ENCODE measurements at places on chromosomes 7 and 10. TPM values are rescaled to one million over a fixed set of nuclear protein-coding genes. Genes with fewer than 3 reads are reported as not detected.

The STEAP2 gene
- 11.4 TPM for total RNA-seq

The ZNF485 gene
- 6.4 TPM for total RNA-seq

The CRYGN gene
- not detected for total RNA-seq

The CYP3A7 gene
- total RNA-seq, result not detected

The MKX gene
- not detected for total RNA-seq

The RPEL1 gene
- not detected for total RNA-seq

- no peak for DNase-seq
Measured at GRCh38 chr10:51821745-51822144, 122.3 kb upstream of the CSTF2T start.

DNA sequence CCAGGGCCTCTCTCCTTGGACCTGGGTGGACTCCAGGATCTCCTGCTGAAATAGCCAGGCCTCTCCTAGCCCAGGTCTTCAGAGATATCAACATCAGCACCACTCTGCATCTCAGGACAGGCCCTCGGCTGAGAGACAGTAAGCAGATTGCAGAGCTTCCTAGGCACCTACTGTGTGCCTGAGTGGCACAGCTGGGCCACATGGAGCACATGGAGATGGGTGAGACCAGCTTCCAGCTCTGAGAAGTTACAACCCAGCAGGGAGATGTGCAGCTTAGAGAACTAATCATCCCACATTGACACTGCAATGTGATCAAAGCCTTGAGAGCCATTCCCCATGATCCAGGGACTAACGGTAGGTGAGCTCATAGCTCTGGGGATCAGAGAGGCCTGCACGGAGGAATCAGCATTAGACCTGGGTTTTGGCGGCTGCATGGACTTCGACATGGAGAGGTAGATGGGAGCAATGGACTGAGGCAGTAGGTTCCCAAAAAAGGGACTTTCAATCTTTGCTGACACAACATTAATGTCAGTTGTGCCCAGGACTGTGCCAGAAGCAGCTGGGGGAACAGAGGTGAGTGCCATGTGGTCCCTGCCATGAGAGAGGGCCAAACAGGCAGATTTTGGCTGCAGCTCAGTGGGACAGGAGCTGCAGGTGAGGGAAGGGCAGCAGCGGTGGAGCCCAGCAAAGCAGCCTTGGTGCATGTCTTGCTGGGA is 76.0 kb upstream of the LEP start:
- DNase-seq, result no peak

DNA sequence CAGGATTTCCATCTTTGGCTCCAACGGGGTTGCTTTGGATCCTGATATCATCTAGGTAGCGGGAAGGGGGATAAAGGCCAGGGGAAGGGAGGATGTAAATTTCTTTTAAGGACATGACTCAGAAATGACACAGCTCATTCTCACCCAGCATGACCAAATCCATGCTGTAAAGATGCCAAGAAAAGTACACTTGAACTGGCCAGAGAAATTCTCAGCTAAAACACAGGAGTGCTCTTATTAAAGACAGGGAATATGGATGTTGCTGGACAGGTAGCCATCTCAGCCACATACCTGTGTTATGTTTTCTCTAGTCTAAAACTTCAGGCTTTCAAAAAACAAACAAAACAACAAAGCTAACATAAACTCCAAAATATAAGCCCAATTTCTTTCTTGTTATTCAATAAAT is 68.3 kb downstream of the NAMPT start:
- peak; percentile 100 for DNase-seq

DNA sequence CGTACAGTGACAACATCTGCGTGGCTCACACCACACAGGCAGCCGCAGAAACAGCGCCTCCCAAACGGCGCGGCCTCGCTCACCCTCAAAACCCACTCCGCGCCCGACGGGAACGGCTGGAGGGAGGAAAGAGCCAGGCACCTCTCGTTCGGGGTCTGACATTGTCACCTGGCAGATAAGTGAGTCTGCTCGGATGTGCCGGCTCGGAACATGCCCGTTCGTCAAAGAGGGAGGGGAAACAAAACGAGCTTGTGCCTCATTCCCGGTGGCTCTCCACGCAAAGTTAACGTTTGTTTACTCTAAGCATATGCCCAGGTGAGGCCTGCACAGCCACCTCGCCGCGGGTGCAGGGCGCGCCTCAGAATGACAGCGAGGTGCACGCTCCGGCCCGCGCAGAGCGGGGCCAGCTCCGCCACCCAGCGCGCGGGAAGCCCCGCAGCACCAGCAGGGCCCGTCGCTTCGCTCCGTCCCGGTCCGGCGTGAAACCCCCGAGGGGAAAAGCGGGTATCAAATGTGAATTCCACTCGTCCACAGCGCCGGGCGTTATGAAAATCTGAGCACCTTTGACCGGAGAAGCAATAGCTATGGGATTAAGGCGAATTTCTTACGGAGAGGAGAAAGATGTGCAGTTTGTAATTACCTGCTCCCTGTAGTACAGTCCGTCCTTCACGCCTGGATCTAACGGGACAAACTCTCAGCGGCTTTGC is 13.1 kb downstream of the CNPY1 start:
- DNase-seq, result no peak

- no peak for DNase-seq
Measured at GRCh38 chr10:1078668-1079067, 22.5 kb downstream of the WDR37 start.

- DNase-seq, result no peak
Measured at GRCh38 chr7:151677581-151678226, 158.0 kb upstream of the RHEB start.

DNA sequence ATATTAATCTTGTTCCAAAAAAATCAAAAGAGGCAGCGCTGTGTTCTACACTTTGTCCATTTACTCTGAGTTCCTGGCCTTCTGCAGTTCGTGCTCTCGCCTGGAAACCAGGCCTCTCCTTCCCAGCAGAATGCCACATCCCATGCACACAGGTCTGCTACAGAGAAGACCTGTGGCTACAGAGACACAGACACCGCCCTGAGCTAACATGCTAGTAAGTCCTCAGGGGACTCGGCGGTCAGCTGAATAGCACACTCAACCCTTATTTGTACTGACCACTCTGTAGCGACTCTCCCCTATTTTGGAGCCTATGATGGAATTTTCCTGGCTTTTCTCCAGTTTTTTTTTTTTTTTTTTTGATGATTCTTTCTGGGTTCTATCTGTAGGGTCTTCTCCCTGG is 12.8 kb downstream of the CREB3L2 start:
- DNase-seq, result peak; percentile 51

GRCh38 chr7:156147104-156147503 is 334.8 kb upstream of the SHH start:
- DNase-seq, result no peak

GRCh38 chr10:22218448-22218847 is 633 bp upstream of the EBLN1 start:
- no peak for DNase-seq

GRCh38 chr10:121493521-121493920 is 104.7 kb downstream of the FGFR2 start:
- no peak for DNase-seq

- no peak for DNase-seq
Measured at GRCh38 chr10:72981028-72981881, 26.6 kb upstream of the PLA2G12B start.

DNA sequence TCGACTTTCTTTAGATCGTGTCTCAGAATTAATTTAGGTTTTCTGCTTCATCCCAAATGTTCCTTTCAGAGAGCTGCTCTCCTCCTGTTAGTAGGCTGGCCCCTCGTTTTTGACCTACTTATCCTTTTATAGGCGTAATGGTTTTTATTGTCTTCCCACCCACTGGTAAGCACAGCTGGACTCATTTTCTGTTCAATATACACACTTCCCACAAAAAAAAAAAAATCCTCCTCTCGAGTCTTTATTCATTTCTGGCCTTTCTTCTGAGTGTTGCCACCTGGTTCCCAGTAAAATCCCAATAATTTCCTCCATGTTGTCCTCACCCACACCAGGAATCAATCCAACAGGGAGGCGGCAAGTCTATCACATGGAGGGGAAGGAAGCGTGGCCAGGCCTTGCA is 970.2 kb upstream of the CELF2 start:
- no peak for DNase-seq

GRCh38 chr10:72260976-72261783 is 12.5 kb upstream of the DDIT4 start:
- peak; percentile 31 for DNase-seq

DNA sequence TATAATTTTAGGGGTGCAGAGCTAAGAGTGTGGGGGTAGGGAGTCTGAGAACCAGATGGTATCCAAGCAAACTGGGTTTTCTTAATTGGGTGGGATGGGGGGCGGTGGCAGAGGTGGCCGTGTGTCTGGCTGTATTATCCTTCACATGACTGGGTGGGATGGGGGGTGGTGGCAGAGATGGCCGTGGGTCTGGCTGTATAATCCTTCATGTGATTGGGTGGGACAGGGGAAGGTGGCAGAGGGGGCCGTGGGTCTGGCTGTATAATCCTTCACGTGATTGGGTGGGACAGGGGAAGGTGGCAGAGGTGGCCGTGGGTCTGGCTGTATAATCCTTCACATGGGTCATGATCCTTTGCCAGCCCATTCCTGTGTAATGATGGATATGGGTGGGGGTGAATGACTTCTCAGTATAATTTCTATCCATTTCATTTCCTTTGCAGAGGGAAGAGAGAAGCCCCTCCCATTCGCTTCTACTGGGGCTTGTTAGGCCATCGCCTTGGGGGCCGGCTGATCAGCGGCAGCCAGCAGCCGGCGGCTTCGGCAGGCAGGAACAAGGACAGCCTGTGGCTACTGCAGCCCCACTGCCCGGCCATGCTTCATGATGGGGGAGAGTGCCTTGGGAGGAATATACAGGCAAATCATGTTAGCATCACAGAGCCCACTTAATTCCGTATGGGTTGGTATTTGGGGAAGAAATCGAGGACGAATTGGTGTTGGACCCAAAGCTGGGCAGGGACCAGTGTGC is 179.6 kb upstream of the MKI67 start:
- DNase-seq, result no peak

GRCh38 chr10:58575491-58575890 is 62.8 kb downstream of the BICC1 start:
- DNase-seq, result no peak

DNA sequence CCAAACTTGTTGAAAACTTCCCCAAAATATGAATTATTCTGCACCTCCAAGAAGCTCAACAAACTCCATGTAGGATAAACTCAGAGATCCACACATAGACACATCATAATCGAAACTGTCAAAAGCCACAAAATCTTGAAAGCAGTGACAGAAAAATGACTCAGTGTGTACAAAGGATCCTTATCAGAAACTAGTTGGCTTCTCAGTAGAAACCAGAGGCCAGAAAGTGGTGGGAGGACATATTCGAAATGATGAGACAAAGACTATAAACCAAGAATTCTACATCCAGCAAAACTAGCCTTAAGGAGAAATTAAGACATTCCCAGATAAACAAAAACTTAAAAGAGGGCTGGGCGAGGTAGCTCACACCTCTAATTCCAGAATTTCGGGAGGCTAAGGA is 38.5 kb downstream of the MCMBP start:
- peak; percentile 4 for DNase-seq

DNA sequence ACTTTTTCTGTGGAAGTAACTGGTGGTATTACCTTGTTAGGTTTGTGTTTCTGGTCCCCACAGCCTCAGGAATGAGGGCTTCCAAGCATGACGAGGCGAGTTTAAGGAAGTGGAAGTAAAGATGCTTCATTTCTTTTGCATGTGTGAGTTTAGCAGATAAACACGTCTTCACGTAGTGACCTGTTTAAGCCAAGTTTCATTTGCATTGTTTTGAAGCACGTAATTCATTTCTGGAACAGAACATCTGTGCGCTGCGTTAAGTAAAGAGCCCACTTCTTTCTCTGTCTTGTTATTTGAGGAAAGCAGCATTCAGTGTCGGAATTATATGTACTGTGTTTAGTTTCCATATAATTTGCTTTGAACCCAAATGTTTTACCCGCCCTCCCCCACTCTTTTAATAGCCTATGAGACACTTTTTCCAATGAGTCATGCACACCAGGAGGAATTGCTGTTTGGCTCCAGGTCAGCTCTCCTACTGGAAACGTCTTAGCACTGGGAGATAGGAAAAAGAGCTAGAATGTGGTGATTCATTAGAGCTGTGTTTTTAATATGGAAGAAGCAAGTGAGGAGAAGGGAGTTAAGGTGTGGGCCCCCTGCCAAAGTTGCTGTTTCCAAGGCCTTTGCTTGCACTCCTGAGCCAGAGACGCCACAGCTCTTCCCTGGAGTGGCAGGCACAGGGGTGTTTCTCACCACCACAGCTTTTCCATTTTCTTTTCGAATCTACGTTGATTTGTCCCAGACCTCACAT is 36.7 kb downstream of the BTBD16 start:
- DNase-seq, result peak; percentile 95
